Breast epithelium (tissue), 4 donors: ENCODE measurements at places on chromosomes 3 and 15.
A peak's percentile ranks its signal among the peaks of the same experiment; 100 is the strongest.

- peak; percentile 30 for DNase-seq
These were observed 69.4 kb downstream of the EXOG start for GRCh38 chr3:38565339-38566214.

GRCh38 chr15:63146684-63147083, 10.6 kb downstream of the RPS27L start:
- DNase-seq, result no peak

GRCh38 chr3:58622892-58623291, 43.7 kb downstream of the FAM3D start:
- no peak for DNase-seq

DNA sequence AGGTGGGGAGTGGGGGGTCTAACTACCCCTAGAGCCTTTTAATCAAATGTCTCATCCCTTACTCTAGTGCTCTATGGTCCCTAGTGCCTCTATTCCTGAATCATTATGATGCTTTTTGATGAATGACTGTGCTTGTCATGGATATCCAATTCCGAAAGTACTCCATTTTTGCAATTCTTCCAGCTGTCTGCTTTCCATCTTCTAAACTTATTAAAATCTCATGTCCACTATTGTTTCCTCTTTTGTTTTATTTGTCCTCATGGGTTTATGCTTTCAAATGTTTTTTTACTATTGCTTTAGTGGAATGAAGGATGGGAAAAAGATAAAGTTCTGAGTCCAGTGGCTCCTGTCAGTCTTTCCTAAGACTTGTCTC, 77.2 kb upstream of the KCNMB2 start:
- no peak for DNase-seq

DNA sequence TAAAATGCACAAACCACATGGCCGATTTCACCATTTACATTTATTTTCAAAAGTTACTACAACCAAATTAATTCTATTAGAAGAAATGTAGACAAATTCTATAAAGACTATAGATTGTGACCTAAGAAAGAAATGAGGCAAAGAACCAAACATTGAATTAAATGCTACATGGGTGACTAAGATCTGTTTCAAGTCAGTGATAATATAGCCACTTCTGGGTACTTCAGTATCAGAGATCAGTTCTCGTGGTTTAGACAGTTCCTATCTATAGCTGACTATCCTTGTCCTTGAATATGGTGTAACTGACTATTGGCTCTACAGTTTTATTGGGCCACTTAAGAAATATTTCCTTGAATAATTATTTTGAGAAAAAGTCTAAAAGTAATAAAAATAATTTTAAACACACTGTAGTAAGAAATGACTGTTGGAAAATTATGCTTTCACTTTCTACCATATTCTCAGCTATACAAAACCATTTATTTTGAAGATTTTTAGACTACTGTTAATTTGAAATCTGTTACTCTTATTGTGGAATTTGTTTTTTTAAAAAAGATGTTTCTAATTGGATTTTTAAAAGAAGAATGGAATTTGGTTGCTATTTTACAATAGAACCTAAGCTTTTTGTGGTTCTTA, 14.1 kb downstream of the KCNMB3 start:
- no peak for DNase-seq

DNA sequence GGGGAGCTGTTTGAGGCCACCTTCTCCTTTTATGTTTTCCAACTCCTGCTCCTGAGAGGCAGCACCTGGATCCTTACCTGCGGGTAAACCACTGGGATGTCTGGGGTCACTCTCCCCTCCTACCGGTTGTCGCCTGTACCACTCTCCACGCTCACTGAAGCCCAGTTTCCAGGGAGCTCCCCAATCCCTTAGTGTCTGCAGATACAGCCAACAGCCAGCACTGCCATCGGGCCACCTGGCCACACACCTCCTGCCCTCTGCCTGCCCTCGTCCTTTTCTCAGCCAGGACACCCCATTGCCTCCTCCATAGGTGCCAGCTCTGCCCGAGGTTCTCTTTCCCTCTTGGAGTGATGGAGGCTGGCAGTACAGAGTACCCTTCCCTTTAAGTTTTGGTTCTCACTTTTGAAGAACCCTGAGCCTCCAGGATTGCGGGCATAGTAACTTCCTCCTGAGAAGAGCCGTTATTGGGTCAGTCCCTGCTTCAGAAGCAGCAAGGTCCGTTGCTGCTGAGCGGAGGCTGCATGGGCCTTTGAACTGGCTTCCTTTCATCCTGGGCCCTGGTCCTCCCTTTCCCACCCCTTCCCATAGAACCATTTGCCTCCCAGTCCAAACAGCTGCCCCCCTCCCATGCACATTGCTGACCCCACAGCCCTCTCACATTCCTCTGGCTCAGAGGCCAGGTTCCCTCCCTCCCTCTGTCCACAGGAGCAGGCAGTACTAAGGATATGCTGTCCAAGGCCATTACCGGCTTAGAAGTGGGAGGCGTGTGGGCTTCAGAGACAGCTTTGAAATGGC, 30.9 kb downstream of the ARNT2 start:
- no peak for DNase-seq

DNA sequence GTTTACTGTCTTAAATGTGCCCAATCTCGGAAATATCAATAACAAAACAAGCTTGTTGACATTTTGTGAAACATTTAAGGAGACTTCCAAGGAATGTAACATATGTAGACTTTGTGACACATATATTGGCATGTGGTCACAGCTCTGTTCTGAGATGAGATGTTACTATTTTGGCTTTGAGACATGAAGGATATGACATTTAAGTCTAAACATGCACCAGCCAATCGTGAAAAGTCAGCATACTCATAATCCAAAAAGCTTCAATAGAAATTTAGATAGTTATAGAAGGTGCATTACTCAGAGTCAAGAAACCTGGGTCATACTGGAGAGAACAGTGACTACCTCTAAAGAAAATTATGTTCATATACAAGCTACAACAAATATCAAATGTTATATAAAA, 13.4 kb downstream of the COMMD2 start:
- DNase-seq, result no peak

GRCh38 chr3:191324936-191325335, 4.3 kb upstream of the CCDC50 start:
- DNase-seq, result no peak

GRCh38 chr3:71260782-71261181, 322.7 kb downstream of the FOXP1 start:
- no peak for DNase-seq

DNA sequence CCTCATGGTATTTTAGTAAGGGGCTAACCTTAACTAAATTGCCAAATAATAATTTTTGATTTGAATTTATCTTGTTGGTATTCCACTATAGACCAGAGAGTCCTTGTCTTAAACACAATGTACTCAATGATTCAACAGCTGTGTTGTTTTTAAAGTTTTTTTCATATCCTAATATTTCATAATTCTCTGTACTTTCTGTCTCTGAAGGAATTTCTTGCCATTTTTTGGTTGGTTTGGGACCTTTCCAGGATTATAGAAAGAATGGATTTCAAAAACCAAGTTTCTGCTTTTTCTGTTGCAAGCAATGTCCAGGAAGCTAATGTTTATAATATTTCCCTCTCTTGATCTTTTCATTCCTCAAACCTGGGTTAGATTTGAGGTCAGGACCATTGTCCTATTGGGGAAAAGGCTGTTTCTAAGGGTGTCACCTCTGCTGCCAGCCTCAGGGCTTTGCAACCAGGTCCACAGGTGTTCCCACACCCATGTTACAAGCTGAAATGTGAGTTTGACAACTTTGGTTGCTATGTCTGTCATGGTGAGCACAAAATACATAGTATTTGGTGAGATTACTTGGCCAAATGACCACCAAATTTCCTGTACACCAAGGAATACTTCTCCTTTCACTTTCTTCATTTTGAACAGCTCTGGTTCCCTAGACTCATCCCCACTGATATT, 363.7 kb upstream of the RGMA start:
- DNase-seq, result no peak

DNA sequence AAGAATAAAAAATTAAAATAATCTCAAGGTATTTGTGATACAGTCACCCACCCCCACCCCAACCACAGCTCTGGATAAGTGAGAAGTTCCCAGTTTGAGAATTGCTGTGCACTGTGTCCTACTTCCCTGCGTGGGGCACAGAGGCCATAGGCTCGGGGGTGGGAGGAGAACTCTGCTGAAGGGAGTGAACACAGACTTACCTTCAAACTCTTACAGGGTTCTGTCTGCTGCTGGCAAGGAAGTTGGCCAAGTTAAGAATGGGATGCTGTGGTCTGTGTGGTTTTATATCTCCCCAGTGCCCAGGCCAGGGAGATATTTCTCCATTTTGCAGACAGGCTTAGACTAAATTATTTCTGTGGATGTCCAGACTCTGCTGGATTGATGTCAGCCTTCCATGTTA, 37.6 kb downstream of the SPTSSB start:
- DNase-seq, result no peak

- DNase-seq, result no peak
These were observed 153.5 kb upstream of the LMCD1 start for GRCh38 chr3:8348076-8348475.

GRCh38 chr3:161354554-161354953, 16.8 kb downstream of the SPTSSB start:
- DNase-seq, result no peak

DNA sequence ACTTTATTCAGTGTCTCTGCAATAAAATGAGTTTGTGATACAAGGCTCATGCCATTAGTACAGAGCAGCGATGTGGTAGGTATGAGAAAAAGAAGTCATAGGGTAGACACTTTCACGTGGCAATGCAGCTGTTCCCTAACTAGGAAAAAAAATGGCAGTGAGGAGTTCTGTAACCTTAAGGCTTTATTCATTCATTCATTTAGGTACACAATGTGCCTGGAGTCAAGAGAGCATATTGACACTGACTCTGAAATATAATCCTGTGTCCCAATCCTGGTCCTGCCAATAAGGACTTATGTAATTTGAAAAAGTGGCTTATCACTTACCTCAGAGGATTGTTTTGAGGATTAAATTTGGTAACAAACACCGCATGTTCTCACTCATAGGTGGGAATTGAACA, 173.0 kb upstream of the AZI2 start:
- no peak for DNase-seq

DNA sequence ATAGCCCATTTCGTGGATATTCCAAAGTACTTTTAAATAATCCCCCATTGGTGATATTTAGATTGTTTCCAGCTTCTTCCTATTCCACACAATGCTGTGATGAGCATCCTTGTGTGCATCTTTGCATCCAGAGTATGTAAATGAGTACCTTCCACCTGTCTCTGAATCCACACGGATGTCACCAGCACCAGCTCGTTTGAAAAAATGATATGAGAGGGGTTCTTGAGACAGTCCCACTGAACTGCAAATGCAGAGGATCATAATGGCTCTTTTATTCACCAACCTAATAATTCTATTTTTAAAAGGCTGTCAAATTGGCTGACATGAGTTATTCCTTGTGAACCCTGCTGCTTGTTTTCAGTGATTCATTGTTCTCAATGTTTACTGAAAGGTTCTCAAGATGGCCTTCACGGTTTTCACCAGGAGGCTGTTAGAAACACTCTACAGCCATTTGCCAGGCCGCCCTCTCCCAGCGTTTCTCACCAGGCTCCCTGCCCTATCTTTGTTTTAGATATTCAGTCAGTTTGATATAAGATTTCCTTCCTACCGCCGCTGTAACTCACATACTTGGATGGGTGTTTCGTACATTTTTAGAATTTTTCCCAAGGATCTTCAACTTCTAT, 96.7 kb upstream of the PTPRG start:
- no peak for DNase-seq

DNA sequence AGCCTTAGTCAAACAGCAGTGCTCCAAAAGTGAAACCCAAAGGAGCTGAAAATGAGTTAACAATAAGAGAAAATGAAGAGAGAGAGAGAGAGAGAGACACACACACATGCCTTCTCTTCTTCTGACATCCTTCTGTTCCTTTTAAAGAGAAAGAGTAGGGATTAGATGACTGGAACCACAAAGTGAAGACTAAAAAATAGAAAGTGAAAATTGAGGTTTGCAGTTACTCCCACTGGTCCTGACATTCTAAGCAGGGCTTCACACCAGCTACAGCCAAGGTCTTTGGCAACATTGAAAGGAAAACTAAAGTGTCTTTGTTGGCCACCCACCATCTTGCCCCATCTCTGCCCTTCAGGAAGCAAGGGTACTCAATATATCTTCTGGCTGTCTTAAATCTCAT, 59.2 kb downstream of the USP50 start:
- DNase-seq, result no peak

DNA sequence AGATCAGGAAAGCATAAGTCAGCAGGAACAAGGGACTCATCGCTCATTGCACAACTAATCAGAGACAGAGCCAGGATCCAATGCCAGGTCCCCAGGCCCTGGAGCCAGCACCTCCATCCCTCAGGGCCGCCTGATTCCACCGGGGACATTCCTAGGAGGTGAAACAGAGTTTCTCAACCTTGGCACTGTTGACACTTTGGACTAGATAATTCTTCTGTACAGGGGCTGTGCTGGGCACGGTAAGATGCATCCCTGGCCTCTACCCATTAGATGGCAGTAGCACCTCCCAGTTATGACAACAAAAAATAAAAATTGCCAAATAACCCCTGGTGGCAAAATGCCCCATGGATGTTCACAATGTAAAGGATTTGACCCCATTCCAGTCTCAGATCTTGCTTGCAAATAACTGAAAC, 127.7 kb downstream of the MTHFS start:
- peak; percentile 21 for DNase-seq

DNA sequence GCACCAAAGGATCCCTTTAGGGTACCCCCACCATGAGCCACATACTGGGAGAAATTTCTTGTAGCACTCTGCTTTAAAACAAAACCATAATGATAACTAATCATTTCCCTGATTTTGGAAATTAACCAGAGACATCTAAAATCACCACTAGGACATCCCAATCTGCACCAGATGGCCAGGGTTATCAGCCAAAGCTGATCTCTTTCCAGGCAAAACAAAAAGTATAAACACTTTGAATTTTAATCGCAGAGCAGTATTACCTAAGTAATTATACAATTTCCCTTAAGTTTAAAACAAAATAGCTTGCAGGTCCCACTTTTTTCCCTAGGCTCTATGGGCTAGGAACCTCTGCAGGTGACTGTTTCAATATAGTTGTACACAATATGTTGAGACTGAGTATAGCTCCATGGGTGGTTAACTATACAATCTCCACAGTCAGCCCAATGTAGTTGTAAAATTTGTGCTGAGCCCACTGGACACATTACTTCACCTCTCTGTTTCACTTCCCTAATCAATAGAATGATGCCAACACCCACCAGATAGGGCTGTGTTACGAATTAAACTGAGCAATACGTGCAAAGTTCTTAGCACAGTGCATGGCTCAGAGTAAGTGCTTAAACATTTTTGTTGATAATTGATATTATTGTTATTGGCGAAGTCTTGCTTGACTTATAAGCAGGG, 629 bp upstream of the NOX5 start:
- DNase-seq, result no peak
